Stimulated activated CD4-positive, alpha-beta T cell treated with anti-CD3 and anti-CD28 coated beads, Interleukin-4, amount 100 ng/mL, for 4 hours (primary cell): ENCODE measurements at places on chromosomes 16 and 17.
A peak's percentile ranks its signal among the peaks of the same experiment; 100 is the strongest.

DNA sequence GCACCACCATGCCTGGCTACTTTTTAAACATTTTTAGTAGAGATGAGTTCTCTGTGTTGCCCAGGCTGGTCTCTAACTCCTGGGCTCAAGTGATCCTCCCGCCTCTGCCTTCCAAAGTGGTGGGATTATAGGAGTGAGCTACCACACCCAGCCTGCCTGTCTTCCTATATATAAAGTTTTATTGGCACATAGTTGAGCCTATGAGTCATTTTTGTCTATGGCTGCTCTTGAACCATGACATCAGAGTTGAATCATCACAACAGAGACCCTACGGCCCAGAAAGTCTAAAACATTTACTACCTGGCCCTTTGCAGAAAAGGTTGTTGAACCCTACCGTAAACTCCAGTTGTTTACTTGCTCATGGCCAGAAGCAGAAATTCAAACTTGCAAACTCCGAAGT is 7.9 kb downstream of the SEPTIN12 start:
- no peak for DNase-seq

DNA sequence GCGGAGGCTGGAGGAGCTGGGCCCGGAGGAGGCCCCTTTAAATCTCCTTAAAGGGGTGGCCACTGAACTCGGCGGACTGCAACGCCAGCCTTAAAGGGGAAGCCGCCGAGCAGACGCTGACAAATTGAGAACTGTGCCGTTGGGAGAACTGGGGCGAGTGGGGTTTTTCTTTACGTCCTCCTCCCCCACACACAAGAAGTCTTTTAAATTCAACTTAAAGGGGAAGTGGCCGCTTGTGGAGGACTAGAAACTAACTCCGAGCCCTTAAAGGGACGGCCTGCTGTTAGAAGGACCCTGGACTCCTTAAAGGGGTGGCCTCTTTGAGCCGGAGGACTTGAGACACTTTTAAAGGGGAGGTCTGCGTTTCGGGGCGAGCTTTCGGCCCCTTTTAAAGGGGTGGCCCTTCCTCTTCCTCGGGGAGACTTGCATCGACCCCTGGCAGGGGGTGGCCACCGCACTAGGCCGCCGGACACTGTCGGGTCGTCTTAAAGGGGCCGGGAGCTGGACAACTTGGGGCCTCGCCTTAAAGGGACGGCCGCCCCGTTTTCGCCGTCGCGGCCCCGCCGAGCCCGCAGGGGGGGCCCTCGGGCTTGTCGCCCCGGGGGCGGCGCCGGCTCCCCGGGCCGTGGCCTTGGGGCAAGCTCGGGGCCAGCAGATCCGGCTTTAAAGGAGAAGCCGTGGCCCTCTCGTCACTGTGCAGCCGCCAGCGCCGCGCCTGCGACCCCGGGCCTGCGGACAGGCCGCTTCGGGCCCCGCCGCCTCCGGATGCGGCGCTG is 688 bp downstream of the FBRS start:
- peak; percentile 96 for DNase-seq

- DNase-seq, result no peak
These were observed 4.2 kb upstream of the FBXL16 start for GRCh38 chr16:709566-710499.

DNA sequence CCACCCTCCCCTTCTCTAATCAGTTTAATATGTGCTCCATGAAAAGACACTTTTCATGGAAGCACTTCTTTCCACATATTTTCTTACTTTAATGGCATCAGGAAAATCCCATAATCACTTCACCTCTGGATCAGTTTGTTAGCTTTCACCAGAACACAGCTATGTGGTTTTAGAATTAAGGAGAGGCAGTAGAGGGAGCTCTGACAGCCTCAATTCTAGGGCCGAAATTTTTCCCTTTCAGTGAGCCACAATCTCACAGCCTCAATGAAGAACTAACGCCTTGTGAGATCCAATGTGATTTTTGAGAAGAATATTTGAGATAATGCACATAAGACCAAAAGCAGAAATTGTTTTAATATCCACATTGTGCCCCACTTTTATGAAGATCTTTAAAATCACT is 1494.0 kb upstream of the CDH8 start:
- no peak for DNase-seq

- no peak for DNase-seq
These were observed 66.9 kb upstream of the SDK2 start for GRCh38 chr17:73711184-73711583.

GRCh38 chr17:683040-683439 is 31.6 kb downstream of the VPS53 start:
- no peak for DNase-seq

DNA sequence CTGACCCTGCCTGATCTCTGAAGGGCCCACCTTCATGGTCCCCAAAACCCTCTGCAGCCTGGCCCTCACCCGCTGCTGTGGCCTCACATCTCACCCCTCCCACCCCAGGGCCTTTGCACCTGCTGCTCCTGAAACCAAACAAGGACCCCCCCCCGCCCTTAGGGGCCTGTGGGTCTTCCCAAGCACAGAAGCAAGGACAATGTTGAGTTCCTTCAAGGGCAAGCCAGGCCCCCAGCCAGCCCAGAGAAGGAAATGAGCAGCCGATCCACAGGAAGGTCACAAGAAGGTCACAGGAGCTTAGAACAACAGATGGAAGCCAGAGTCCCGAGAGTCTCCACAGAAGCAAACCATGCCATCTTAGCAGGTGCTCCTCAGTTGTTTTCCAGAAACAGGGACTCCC is 493 bp upstream of the PDE6G start:
- no peak for DNase-seq

- no peak for DNase-seq
These were observed 26.7 kb downstream of the CDK12 start for GRCh38 chr17:39487946-39488345.

DNA sequence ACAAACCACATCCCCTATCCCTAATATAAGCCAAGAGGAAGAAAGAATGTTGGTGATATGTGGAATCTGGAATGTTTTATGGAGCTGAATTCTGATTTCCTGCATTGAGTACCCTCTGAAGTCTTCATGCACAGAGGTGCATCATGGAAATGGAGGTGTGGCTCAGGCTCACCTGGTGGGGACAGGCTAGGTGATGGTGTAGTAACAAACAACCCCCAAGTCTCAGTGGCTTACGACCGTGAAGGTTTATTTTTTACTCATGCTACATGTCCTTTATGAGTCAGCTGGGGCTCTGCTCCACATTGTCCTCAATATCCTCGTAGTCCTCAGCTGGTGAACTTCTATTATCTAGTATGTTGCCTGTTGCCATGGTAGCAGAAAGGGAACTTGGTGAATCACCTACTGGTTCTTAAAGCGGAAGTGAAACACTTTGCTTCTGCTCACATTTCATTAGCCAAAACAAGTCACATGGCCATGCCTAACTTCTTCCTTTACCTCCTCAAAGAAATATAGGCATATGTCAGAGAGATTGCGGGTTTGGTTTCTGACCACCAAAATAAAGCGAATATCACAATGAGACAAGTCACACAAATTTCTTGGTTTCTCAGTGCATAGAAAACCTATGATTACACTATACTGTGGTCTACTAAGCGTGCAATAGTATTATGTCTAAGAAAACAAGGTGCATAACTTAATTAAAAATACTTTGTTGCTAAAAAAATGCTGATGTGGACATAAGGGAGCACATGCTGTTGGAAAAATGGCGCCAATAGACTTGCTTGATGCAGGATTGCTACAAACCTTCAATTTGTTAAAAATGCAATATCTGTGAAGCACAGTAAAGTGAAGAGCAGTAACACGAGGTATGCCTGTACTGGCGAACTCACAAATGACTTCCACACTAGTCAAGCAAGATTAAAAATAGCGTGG is at the start of gene PMFBP1:
TSS of gene PMFBP1 (minus strand) at position 51 of the 930 bp plus-strand sequence. CDS start 947 bp downstream, outside the sequence.
- no peak for DNase-seq

GRCh38 chr16:85072076-85072860 is 40.0 kb downstream of the CIBAR2 start:
- DNase-seq, result no peak

DNA sequence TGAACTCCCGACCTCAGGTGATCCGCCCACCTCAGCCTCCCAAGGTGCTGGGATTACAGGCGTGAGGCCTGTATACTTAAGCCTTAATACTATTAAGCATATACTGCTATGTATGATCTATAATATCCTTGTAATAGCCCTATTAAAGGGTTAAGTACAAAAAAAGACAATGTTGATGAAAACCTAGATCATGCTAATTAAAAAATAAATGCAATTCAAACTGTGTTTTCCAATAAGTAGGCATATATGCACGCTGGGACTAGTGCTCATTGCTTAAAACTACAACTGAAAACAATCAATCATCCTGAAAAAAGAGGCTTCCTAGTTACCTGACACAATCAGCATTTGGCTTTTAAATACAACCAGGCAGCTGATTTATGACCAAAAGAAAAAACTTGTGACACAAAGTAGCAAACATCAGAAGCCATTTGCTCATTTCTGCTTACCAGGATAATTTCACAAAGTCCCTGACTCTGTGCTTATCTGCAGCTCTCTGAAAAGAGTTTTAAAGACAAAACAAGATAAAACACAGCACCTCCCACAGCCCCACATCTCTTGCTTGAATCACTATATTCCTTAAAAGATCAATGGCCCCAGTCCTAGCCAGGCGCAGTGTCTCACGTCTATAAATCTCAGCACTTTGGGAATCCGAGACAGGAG is 11.1 kb downstream of the ZNF385C start:
- no peak for DNase-seq

DNA sequence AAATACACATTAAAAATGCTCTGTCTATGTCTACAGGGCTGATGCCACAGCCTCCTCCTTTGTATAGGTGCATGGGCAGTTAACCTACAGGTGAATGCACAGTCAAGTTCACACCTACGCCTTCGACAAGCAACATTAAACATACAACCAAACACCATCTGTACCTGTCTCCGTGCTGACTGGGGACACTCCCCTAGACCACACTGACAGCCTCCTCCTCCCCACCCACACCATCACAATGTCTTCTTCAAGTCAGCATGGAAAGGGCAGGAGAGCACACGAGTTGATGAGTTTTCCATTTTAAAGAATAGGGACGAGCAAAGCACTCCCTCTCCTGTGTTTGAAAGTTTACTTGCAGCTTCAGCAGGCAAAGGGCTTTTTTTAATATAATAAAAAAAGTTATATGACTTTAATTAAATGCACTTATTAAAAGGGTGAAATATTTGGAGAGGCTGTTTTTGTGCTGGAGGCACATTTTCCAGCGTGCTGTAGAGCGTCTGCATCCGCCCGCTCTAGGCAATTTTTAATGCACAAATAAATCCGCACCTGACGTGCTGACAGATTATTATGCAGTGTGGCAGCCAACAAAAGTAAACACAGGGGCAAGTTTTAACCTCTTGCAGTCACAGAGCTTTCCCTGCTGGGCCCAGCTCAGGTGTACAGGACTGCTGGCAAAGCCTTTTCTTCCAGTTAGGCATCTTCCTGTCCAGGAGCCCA is 367.9 kb downstream of the SOX9 start:
- no peak for DNase-seq

GRCh38 chr17:77735566-77736198 is 222.8 kb upstream of the TNRC6C start:
- DNase-seq, result no peak

- no peak for DNase-seq
These were observed 67.0 kb upstream of the DNAH17 start for GRCh38 chr17:78644224-78644623.

- no peak for DNase-seq
These were observed 8.9 kb upstream of the CDC42EP4 start for GRCh38 chr17:73320601-73321264.

DNA sequence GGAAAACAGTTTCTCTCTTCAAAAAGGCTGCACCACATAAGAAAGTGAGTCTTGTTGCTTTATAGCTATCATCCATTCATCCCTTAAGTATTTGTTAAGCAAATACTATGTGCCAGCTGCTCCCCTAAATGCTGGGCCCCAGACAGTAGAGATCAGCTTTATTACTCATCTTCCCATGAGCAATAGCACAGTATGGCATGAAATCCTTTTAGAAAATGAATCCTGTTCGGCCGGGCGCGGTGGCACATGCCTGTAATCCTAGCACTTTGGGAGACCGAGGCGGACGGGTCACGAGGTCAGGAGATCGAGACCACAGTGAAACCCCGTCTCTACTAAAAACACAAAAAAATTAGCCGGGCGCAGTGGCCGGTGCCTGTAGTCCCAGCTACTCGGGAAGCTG is 99.5 kb downstream of the MYO1D start:
- no peak for DNase-seq

GRCh38 chr17:21129023-21129681 is 2.4 kb downstream of the DHRS7B start:
- no peak for DNase-seq

DNA sequence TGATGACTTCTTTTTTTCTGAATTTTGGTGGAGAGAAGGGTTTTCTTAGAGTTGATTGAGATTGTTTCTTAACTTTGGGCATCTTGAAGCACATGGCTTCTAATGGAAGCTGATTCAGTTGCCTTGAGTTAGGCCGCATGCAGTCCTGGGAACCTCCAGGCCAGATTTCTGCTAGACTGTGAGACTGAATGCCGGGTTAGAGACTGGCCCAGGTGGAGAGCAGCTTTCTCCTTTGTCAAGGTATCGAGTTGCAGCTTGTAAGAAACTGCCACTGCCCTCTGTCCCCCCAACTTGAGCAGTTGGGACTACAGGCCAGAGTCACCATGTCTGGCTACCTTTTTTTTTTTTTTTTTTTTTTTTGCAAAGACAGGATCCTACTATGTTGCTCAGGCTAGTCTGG is 77.6 kb downstream of the CLEC16A start:
- no peak for DNase-seq

DNA sequence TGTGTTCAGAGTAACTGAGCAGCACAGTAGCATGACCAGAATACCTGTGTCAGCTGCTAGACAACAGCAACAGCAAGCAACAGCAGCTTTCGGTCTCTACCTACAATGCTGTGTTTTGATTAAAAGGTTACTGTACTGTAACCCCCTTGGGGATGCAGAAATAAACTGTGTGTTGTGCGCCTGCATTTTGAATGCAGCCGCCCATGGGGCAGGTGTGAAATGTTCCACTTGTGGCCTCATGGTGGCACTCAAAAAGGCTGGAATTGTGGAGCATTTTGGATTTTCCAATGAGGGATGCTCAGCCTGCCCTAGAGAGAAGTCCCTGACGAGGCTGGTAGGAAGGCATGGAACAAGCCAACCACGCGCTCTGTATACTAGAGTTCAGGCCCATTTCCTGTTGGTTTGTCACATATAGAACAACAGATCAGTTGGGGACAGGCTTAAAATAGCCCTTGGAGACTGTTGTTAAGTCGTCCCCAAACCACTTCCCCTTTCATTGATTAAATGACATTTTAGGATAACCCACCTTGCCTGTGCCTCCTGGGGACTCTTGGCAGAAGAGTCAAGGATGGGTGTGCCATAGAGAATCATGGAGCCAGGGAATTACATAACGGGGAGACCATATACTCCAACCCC is 27.1 kb downstream of the SCPEP1 start:
- no peak for DNase-seq

DNA sequence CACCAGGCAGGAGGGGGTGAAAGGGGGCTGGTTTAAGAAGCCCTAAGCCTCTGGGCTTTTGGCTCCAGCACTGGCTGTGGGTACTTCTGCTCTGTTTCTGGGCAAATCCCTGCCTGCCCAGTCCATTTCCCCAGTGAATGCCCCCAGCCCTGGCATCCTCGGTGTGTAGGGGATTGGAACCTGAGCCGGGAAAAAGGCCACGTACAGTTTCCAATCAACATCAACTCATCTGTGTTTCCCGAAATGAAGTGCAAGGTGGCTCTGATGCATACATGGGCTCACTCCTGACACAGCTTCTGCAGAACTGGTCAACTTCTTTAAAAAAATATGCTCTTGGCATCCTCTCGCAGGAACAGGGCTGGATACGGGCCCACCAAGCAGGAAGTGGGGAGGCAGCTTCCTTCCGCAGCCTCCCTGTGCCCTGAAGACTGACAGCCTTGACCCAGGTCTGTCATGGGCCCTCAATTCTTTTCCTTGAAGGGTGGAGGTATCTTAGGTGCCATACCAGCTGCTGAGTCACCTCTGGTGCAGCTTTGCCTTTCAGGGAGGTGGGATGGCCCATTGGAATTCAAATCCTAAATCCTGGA is 73.3 kb downstream of the N4BP1 start:
- no peak for DNase-seq
